Pancreas (tissue), 10 donors: ENCODE measurements at places on chromosomes 7 and 10. TPM values are rescaled to one million over a fixed set of nuclear protein-coding genes. Genes with fewer than 3 reads are reported as not detected.

CLRN3 gene
- total RNA-seq, result 0.69 TPM

KMT2C gene
- 52.2 TPM for total RNA-seq

TUBGCP2 gene
- total RNA-seq, result 23.5 TPM

LMTK2 gene
- total RNA-seq, result 18.3 TPM

CTAGE8 gene
- total RNA-seq, result 1.6 TPM

SERPINE1 gene
- 3.3 TPM for total RNA-seq

PARP12 gene
- total RNA-seq, result 15.2 TPM

PNLIPRP1 gene
- 4,882 TPM for total RNA-seq

PPP1R9A gene
- total RNA-seq, result 17.6 TPM

CH25H gene
- 0.32 TPM for total RNA-seq

NUTM2A gene
- 0.53 TPM for total RNA-seq

PPP1R3C gene
- total RNA-seq, result 17.0 TPM

CDHR3 gene
- total RNA-seq, result 1.9 TPM

ZNF716 gene
- total RNA-seq, result not detected

TRIM24 gene
- total RNA-seq, result 12.4 TPM

HPS1 gene
- total RNA-seq, result 27.9 TPM

C10orf67 gene
- total RNA-seq, result 0.12 TPM

DNMBP gene
- 11.6 TPM for total RNA-seq

NKX2-3 gene
- 0.43 TPM for total RNA-seq

HTR7 gene
- not detected for total RNA-seq

FOXI2 gene
- 0.22 TPM for total RNA-seq

PTF1A gene
- total RNA-seq, result 29.4 TPM

NPC1L1 gene
- total RNA-seq, result 0.98 TPM

FOXK1 gene
- 18.8 TPM for total RNA-seq

GHRHR gene
- total RNA-seq, result not detected

TRIM50 gene
- total RNA-seq, result 7.9 TPM

FAM24B gene
- total RNA-seq, result 4.9 TPM

RHOBTB1 gene
- total RNA-seq, result 5.9 TPM

TBX20 gene
- total RNA-seq, result not detected

EGFR gene
- 36.4 TPM for total RNA-seq

ADCY1 gene
- total RNA-seq, result 5.8 TPM

ARL3 gene
- total RNA-seq, result 2.7 TPM

GBX1 gene
- not detected for total RNA-seq

TUBB8 gene
- total RNA-seq, result not detected

BMPER gene
- 1.6 TPM for total RNA-seq

GNGT1 gene
- not detected for total RNA-seq

SRGN gene
- 6.2 TPM for total RNA-seq

PNLIP gene
- 24,554 TPM for total RNA-seq

RBM33 gene
- total RNA-seq, result 31.5 TPM

PDGFA gene
- total RNA-seq, result 70.9 TPM

LIPF gene
- total RNA-seq, result not detected

VAX1 gene
- not detected for total RNA-seq

SGCE gene
- total RNA-seq, result 13.0 TPM
